ENCODE measurements at places on chromosomes 3 and 15. TPM values are rescaled to one million over a fixed set of nuclear protein-coding genes. Genes with fewer than 3 reads are reported as not detected.

GRCh38 chr3:72335458-72336095 lies 512.7 kb downstream of the SHQ1 start:
- peaks cover 41% of the 10 kb centered on the region for H3K4me1 ChIP-seq
- H3K27ac ChIP-seq, result no peak overlapping the region
- H3K4me3 ChIP-seq, result no peak overlapping the region
- no peak for DNase-seq
- H3K27me3 ChIP-seq, result no peaks in the 10 kb centered on the region
- H3K36me3 ChIP-seq, result no peaks in the 10 kb centered on the region

DNA sequence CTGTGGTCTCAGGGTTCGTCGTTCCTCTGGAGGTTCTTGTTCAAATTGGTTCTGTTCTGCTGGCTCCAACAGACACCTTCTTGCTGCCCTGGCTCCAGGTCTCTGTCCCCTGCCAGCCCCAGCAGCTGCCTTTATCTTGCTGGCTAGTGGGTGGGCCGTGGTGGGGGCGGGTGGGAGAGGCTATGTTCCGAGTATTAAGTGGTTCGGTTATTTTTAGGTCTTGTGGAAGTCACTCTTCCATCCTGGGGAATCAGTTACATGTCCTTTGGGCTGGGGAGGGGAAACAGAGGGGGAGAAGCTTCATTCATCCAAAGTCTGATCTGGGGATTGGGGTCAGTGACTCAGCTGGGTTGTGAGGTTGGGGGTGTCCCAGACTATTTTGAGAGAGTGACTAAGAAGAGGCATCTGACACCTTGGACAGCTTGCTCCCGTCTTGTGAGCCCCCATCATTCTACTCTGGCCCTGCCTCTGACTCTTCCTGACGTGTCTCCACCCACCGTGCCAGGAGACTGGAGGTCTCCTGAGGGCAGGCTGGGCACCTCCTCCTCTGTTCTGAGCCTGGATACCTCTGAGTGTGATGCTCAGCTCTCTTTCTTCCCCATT lies at the start of gene XIRP1:
Gene XIRP1, minus strand, starts transcription at position 106 of the 603 bp plus-strand sequence. CDS start 3,150 bp downstream, outside the sequence.
- H3K36me3 ChIP-seq, result no peaks in the 10 kb centered on the region
- H3K27me3 ChIP-seq, result peaks cover 13% of the 10 kb centered on the region
- H3K4me3 ChIP-seq, result no peak within 1 kb of the TSS
- no peak for DNase-seq
- H3K4me1 ChIP-seq, result no peaks in the 10 kb centered on the region

DNA sequence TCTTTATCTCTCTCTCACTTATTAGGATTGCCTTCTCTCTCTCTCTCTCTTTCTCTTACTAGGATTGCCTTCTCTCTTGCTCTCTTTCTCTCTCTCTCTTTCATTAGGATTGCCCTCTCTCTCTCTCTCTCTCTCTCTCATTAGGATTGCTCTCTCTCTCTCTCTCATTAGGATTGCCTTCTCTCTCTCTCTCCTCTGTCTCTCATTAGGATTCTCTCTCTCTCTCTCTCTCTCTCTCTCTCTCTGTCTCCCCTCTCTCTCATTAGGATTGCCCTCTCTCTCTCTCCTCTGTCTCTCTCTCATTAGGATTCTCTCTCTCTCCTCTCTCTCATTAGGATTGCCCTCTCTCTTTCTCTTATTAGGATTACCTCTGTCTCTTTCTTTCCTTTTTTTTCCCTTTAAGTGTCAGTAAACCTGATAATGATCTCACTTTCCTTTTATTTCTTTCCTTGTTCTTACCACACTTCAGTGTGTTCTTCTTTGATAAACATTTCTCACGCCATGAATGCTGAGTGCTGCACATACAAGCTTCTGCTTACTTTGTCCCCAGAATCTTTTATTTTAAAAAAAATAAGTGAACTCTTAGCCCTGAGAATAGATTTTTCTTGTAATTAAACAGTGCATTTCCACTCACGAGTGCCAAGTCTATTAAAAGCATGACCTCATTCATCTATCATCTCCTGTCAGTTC lies 243.4 kb upstream of the TBC1D5 start:
- H3K27me3 ChIP-seq, result no peaks in the 10 kb centered on the region
- H3K4me3 ChIP-seq, result no peak overlapping the region
- no peaks in the 10 kb centered on the region for H3K4me1 ChIP-seq
- no peaks in the 10 kb centered on the region for H3K36me3 ChIP-seq
- H3K27ac ChIP-seq, result no peak overlapping the region

- H3K4me3 ChIP-seq, result no peak overlapping the region
- H3K27me3 ChIP-seq, result no peaks in the 10 kb centered on the region
- H3K4me1 ChIP-seq, result no peaks in the 10 kb centered on the region
- no peak overlapping the region for H3K27ac ChIP-seq
- no peaks in the 10 kb centered on the region for H3K36me3 ChIP-seq
Observed at GRCh38 chr3:24972491-24972890, 455.6 kb upstream of the RARB start.

GRCh38 chr3:85783291-85783690 lies 824.5 kb downstream of the CADM2 start:
- H3K36me3 ChIP-seq, result no peaks in the 10 kb centered on the region
- H3K4me3 ChIP-seq, result no peak overlapping the region

GRCh38 chr3:99532246-99532645 lies 106.1 kb upstream of the COL8A1 start:
- H3K27me3 ChIP-seq, result no peaks in the 10 kb centered on the region
- no peaks in the 10 kb centered on the region for H3K36me3 ChIP-seq
- no peak overlapping the region for H3K27ac ChIP-seq
- no peaks in the 10 kb centered on the region for H3K4me1 ChIP-seq

FETUB gene
- not detected for polyA plus RNA-seq

GRCh38 chr15:48469681-48470080 lies 138.5 kb downstream of the DUT start:
- H3K27me3 ChIP-seq, result no peaks in the 10 kb centered on the region
- no peak overlapping the region for H3K4me3 ChIP-seq
- H3K4me1 ChIP-seq, result no peaks in the 10 kb centered on the region
- H3K27ac ChIP-seq, result no peak overlapping the region
- no peak for DNase-seq

DNA sequence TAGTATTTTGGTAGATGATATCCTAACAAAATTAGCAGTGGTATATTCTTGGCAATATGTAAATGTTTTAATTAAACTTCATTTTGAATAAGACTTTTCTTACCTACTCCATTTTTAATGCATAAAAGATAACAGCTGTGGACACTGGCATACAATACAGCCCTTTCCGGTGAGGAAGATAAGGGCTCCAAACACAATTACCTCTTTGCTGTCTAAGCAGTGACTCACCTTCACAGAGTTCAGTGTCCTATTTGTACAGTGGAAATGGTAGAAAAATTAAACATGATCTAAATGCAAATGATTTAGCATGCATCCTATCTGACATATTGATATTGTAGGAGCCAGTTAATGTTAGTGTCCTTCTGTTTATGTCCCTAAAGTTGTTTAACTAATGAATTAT lies 969.4 kb downstream of the PLOD2 start:
- no peaks in the 10 kb centered on the region for H3K27me3 ChIP-seq
- DNase-seq, result no peak
- no peaks in the 10 kb centered on the region for H3K4me1 ChIP-seq
- H3K27ac ChIP-seq, result no peak overlapping the region
- no peaks in the 10 kb centered on the region for H3K36me3 ChIP-seq

DNA sequence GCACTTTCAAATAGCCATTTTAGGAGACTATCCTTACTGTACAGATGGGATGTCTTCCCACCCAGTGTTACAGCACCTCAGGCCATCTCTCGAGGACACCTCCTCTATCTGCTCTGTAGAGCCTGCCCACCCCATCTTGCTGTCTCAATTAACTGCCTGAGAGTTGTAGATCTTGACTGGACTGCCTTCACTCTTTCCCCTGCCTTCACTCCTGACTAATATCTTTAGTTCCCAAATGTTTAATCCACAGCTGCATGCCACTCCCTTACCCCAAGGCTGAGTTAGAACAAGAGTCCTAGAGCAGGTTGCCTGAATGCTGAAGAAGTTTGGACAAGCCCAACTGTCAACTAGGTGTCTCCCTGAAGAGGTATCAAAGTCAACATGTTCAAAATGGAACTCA lies 1.3 kb upstream of the PP2D1 start:
- H3K27me3 ChIP-seq, result no peaks in the 10 kb centered on the region
- H3K4me3 ChIP-seq, result no peak overlapping the region
- H3K27ac ChIP-seq, result no peak overlapping the region
- peaks cover 23% of the 10 kb centered on the region for H3K4me1 ChIP-seq
- no peak for DNase-seq
- H3K36me3 ChIP-seq, result no peaks in the 10 kb centered on the region

GRCh38 chr3:37074178-37074577 lies 80.9 kb downstream of the MLH1 start:
- H3K36me3 ChIP-seq, result peaks cover 32% of the 10 kb centered on the region
- no peak overlapping the region for H3K4me3 ChIP-seq
- no peaks in the 10 kb centered on the region for H3K27me3 ChIP-seq
- no peaks in the 10 kb centered on the region for H3K4me1 ChIP-seq
- no peak overlapping the region for H3K27ac ChIP-seq

GRCh38 chr3:187015903-187016638 lies 85.7 kb downstream of the ST6GAL1 start:
- H3K4me3 ChIP-seq, result no peak overlapping the region
- no peaks in the 10 kb centered on the region for H3K27me3 ChIP-seq
- no peak for DNase-seq
- H3K4me1 ChIP-seq, result peaks cover 10% of the 10 kb centered on the region

DNA sequence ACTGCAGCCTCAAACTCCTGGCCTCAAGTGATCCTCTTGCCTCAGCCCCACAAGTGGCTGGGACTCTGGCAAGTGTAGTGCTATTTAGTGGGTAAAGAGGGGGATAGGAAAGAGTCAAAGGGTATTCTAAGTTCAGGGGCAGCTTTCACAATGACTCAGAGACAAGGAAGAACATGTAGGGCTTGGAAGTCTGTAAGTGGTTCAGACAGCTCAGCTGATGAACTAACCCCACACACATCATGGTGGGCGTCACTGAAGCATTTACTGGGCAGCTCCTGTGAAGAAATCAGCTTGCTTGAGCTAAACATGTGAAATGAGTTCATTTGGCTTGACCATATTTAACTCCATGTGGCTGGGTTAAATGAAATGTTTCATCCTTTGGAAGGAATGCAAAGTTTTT lies 34.6 kb upstream of the THSD4 start:
- H3K27ac ChIP-seq, result no peak overlapping the region
- no peaks in the 10 kb centered on the region for H3K4me1 ChIP-seq
- no peaks in the 10 kb centered on the region for H3K36me3 ChIP-seq
- no peak for DNase-seq
- no peak overlapping the region for H3K4me3 ChIP-seq
- no peaks in the 10 kb centered on the region for H3K27me3 ChIP-seq
